NCI-H446 treated with DMSO at 0.1 percent for 48 hours (cell line): ENCODE measurements at places on chromosomes 3 and 15.

GRCh38 chr3:37980462-37981347 lies 9.9 kb upstream of the VILL start:
- no peak for DNase-seq

- no peak for DNase-seq
Observed at GRCh38 chr3:196559826-196560225, 8.5 kb downstream of the WDR53 start.

GRCh38 chr3:184031187-184031792 lies at the start of gene HTR3D:
Gene HTR3D (plus strand): TSS chr3:184031742. CDS start chr3:184031742, 0 bp downstream.
- DNase-seq = no peak

DNA sequence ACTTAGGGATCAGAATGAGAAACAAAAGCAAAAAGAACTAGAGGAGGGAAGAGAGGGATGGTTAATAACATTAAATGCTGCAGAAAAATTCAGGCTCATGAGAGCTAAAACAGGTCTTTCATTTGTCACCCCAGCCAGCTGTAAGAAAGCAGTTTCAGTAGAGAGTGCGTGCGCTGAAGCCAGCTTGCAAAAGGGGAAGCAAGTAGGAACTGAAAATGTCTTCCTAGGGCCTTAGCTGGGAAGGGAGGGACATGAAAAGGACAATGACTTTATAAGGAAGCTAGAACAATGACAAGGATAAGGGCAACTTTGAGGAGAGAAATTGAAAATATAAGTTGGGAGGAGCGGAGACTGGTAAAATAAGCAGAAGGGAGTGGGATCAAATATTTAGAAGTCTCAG lies 3.1 kb downstream of the CIAO2A start:
- no peak for DNase-seq

DNA sequence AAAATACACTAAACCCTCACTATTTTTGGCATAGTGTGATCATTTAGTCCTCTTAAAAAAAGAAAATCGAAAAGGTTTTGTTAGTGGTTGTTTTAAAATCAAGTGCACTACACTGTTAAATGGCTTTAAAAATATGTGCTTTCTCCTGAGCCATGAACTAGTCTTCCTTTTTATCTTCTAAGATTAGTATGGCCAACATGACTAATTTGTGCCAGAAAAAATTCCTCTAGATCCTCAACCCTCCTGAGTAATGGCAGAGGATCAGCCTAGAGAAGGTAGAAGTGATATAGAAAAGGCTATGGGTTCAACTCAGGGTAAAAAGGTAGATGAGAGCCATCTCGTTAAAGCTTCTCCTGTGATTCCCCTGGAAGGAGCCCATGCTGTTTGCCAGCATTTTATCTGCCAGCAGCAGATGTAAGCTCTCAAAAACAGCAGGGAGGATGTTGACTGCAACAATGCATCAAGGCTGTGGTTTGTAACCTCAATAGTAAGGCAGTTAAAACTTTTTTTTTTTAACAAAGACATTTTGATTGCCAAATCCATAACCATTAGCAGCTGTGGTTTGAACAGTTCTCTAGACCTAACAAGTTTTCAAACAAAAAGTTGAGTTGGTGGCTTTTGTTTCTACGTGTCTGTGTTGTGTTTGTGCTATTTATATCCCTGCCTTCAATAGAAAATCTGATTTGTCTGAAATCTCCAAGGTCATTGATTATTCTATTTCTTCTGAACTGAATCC lies 30.2 kb upstream of the ZNF609 start:
- DNase-seq = peak; percentile 6

DNA sequence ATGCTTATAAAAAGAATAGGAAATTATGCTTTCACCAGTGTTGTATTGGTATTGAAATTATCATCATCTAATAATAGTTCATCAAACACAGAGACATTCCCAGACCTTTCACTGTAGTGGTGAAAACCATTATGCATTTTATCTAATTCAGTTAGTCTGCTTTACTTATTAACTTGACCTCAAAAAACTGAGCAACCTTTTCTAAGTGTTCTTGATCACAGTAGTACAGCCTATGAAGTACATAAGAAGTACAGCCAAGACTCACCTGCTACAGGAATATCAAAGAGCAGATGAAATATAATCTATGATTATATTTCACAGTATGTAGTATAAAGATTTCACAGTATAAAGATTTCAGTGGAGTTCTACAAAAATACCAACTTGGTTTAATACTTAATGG lies 75.2 kb downstream of the FILIP1L start:
- DNase-seq = no peak

GRCh38 chr3:44099566-44100297 lies 142.0 kb upstream of the TOPAZ1 start:
- DNase-seq = no peak

DNA sequence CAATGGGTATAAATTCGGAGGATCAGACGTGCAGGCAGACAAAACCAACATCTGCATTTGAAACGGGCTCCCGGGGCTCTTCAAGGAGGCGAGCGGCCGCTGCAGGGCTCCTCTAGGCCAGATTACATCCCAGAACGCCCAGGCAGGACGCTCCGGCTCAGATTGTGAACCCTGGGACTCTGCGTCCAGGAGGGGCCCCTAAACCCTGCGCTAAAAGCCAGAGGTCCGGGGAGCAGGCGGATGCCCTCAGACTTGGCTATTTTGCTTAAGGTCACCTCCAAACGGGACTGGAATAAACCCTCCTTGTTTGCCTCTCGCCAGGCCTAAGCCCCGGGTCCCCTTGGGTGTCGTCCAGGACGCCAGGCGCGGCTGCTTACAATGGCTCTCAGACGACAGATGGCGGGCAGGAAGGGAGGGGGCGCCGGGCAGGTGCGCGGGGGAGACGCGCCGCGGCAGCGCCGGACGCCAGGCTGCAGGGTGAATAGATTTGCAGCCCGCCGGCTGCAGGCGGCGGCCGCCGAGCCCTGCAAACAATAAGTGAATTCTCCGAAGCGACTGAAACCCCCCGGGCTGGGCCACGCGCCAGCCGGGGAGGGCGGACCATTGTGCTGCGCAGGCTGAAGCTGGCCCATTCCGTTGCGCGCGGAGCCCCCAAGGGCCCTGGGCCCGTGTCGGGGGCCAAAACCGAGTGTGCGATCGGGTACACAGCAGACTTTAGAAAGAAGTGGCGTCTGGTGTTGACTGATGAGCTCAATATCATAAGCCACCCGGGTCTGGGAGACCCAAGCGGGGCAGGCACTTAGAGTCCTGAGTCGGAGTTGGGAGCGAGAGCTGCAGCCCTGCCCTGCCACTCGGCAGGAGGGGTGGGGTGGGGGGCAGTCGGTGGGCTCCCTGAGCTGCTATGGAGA lies 32.3 kb upstream of the AMOTL2 start:
- peak; percentile 74 for DNase-seq

DNA sequence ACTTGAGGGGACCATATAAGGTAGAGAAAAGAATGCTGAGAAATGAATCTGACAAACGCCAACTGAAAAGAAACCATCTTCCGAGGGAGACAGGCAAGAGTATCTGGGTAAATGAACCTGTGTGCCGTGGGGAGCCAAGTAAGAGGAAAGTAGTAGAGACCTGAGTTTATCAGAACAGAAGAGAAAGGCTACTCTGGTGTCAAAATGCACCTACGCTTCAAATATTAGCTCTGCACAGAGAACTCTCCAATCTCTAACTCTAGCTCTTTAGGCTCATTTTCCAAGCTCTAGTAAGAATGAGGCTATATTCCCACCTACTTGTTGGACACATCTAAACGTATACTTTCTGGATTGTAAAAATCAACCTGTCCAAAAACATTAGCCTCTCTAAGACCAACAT lies 53.5 kb downstream of the TOP2B start:
- no peak for DNase-seq

GRCh38 chr3:124811436-124811835 lies 75.7 kb downstream of the ITGB5 start:
- DNase-seq = peak; percentile 36

GRCh38 chr15:92268900-92269299 lies 124.8 kb upstream of the ST8SIA2 start:
- DNase-seq = no peak

GRCh38 chr3:57826245-57826951 lies 70.3 kb downstream of the SLMAP start:
- no peak for DNase-seq

DNA sequence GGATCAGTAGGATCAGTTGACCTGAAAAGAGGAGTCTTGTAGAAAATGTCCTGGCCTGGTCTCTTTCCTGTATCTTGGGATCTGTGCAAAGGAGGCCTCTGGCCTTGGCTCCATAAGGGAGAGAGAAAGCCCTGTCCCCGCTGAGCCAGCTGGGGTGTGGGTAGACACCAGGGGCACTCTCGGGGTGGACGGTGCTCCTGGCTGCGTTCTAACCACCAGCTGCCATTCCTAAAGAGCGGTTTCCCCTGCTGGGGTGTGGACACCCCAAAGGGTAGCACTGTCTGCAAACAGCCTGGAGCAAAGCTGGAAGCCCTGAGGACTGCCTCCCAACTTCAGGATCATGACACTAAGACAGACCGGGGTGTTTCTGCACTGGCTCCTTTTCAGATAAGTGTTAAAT lies 23.5 kb downstream of the SYNM start:
- no peak for DNase-seq

GRCh38 chr15:85419161-85419560 lies 38.8 kb downstream of the AKAP13 start:
- DNase-seq = no peak

DNA sequence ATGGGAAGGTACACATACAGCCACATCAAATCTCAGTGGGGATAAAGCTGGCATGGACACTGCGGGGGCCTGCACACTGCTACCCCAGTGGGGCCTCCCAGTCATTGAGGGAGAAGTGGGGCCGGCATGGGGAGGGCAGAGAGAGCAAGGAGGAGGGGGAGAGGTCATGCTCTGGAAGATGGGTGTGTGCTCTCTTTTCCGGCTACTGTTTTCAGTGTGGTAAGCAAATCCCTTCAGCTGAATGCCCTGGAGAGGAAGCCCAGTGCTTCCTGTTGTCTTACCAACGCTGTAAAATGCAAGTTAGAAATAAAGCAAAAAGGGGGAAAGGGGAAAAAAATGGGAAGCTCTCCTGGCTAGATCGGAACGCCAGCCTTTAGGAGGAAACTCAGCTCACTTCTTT lies 30.8 kb downstream of the NRROS start:
- no peak for DNase-seq

- no peak for DNase-seq
Observed at GRCh38 chr3:123099331-123100192, 32.7 kb downstream of the PDIA5 start.

GRCh38 chr3:138642226-138642926 lies 33.8 kb downstream of the FAIM start:
- DNase-seq = no peak

DNA sequence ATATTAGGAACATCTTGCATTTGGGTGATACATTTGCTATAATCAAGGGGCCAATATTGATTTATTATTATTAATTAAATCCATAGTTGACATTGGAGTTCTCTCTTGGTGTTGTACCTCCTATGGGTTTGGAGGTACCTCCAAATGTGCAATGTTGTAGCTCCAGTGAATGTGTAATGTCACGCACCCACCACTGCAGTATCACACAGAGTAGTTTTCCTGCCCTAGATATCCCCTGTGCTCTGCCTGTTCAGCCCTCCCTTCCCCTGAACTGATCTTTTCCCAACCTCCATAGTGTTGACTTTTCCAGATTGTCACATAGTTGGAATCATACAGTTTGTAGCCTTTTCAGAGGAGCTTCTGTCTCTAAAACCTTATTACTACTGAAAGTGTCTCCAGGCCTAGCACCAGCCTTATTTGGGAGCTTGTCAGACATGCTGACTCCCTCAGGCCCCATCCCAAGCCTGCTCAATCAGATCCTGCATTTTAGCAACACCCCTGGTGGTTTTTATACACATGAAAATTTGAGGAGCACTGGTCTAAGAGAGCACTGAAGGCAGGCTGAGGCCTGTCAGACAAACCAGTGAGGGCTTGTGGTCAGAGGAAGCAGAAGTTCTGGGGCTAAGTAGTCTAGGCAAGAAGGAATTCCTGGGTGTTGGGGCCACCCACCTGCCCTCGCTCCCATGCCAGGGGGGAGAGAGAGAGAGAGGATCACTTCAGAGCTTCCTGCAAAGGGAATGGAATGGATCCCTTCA lies 73.4 kb downstream of the SLC6A11 start:
- DNase-seq = no peak

- no peak for DNase-seq
Observed at GRCh38 chr3:58036293-58037032, 28.2 kb downstream of the FLNB start.

DNA sequence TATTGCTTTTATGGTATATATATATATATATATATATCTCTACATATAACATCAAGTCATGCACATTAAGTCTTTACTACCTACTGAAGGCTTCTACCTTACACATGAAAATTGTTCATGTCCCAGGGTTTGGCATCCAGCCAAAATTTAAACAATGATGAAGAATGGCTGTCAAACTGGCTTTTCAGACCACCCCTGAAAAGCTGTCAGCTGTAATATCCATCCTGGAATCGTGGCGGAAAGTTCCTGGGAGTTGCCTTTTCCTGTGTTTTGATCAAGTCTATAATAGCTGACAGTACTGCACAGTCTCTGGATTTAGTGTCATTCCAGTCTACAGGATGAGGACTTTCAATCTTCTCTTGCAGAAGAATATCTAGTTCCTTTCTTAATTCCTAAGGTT lies 48.3 kb downstream of the DHX36 start:
- no peak for DNase-seq

DNA sequence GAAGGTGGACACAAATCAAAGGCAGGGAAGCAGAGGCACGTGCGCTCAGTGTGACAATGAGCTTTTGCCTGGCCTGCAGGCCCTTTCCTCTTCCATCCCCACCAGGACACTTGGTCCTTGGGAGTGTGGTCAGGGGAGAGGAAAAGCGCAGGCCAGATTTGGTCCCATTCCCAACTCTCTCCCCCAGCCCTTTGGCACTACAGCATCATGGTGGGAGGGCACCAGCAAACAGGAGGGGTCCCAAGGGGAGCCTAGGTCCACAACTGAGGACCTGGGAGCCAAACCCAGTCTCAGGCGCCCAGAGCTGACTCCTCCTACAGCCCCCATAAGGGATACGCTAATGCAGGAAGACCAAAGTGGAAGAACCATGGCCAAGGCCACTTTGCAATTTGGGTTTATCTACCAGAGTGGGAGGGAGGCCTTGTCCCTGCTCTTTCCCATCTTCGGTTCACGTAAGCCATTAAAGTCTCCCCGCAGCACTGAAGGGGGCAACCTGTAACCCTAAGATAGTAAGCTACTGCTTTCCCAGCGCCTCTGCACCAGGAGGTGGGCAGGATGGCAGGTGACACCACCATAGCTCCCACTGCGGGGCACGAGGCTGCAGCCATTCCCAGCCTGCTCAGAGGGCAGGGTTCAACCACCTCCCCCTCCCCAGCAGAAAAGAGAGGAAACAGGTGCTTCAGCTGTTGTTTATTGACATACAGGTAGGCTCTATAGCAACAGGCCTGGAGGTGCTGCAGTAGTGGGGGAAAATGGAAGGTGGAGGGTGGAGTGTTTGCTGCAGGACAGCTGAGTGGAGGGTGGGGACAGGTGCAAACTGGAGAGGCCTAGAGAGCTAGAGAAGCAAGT lies 993 bp upstream of the GRAMD2A start:
- no peak for DNase-seq
